CD4-positive, alpha-beta memory T cell (primary cell): ENCODE measurements at places on chromosomes 16 and 17.

- DNase-seq = no peak
Measured at GRCh38 chr16:48354877-48355855, 30.0 kb downstream of the SIAH1 start.

DNA sequence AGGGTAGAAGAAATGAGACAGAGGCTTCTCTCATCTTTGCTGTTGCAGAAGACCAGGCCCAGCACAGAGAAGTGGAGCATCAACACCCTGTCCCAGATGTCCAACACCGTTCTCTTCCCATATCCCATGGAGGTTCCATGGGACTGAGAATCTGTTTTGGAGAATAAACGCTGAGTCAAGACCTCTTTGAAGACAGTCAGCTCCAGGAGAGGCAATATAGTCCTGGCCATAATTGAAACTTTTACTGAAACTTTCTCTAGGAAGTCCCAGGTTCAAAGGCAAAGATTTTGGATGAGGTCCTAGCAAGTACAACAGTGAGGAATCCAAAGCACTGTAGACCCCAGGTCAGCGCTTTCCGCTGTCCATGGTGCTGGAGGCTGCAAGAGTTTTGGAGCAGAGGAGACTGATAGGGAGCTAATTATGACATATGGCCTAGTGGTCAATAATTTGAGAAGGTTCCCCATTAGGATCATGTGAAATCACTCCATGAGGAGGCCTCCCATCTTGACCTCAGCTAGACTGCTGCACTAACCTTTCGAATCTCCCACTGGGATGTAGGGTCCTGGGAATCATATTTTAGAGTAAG, 36.0 kb downstream of the OSBPL7 start:
- DNase-seq = no peak

GRCh38 chr17:7572338-7572587, 7.2 kb upstream of the CD68 start:
- no peak for DNase-seq

GRCh38 chr16:86671486-86672178, 93.3 kb downstream of the FOXL1 start:
- DNase-seq = no peak

DNA sequence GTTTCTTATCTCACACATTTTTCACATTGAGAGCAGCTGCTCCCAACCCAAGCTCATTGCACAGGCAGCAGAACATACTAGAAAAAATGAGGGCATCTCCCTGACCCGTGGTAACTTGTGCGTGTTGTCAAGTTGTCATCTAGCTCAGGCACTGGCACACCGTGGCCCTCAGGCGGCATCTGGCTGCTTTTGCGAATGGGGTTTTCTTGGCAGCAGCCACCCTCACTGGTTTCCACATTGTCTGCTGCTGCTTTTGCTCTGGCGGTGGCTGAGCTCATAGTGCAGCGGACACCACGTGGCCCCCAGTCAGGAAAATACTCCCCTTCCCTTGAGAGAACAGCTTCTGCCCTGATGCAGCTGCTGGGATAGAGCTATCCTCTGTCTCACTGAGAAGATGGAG, 9.4 kb upstream of the TEDC2 start:
- DNase-seq = no peak

DNA sequence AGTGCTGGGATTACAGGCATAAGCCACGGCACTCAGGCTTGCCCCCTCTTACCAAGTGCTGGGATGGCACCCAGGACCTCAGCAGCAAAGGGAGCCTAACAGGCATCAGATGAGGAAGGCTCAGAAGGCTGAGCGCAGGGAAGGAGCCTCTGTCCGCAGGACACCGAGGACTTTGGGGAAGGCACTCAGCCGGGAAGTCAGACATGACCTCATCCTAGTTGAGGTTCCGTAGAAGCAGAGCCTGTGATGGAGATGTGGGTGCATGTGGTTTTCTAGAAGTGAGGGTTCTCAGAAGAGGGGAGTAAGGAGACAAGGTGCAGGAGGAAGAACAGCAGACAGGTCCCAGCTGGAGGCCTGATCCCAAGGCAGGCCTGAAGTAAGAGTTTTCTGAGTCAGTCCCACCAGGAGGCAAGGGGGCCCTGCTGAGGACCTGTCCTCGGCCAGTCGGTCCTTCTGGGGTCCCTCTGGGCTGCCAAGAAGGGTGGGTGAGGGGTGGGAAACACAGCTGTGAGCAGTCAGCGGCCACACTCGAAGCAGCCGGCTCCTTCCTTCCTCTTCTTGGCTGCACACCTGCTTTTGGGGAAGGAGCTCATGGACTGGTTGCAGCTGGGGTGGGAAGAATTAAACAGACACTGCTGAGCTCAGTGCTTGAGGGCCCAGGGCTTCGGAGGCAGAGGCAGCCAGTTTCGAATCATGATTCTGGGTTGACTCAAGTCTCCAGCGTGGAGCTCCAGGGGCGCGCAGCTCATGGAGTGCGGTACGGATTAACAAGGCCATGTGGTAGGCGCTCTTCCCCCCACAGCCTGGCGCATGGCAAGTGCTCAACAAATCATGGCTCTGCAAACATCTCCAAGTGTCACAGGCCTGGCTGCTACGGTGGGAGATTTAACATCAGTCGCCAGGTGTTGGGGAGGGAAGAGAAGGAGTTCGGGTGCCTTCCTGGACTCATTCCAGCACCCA, 38.9 kb upstream of the SNN start:
- no peak for DNase-seq

DNA sequence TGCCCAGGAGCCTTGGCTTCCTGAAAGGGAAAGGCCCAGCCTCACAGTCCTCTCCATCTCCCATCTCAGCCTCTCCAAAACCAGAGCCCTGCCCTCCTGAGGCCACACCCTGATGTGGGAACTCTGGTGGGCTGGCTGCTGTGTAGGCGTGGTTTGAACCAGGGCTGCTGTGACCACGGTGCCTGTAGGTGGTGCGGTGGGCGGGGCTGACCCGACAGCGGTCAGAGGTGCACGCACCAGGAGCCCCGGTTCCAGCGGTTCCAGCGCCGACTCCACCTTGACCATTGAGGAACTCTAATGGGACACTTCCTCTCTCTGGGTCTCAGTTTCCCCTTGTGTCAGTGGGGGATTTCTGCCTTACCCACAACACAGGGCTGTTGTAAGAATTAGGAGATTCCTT, 2.4 kb downstream of the RAP1GAP2 start:
- no peak for DNase-seq

DNA sequence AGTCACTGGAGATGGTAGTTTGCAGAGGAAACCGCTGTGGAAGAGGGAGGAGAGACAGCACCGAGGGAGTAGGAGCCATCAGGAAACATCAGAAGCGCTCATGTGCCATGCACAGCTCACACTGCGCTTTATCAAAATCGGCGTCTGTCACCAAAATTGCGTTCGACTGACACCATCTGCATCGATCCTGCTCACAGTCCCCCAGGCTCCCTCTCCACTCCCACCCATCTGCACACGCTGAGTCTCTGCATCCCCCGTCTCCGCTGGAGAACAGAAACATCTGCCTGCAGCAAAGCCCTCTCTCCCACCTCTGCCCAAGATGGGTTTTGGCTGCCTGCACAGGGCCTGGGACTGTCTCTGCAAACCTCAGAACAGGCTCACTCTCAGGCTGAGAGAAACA, 187.5 kb upstream of the RPL38 start:
- no peak for DNase-seq
